Activated CD8-positive, alpha-beta memory T cell treated with anti-CD3 and anti-CD28 coated beads for 4 hours (primary cell): ENCODE measurements at places on chromosomes 4 and X.

DNA sequence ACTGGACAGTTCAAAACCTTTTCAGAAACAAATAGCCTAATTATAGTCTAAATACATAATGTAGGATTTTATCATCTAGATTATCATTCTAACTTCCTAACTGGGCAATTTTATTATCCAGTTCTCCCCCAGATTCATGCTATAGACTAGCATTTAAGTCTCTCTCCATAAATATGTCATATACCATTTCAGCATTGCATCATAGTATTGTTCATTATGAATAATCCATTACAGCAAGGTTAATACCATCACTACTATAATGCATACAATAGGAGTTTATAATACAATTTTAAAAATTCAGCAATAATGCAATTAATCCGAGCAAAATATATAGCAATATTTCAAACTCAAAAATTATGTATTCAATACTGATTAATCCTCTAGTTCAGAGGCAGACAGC, 77.4 kb downstream of the PDGFC start:
- DNase-seq = no peak

- no peak for DNase-seq
Measured at GRCh38 chrX:101287402-101287801, 3.7 kb downstream of the TAF7L start.

- DNase-seq = no peak
Measured at GRCh38 chrX:149198980-149199732, 305.9 kb downstream of the IDS start.

GRCh38 chrX:153708415-153708814, 15.8 kb downstream of the BCAP31 start:
- no peak for DNase-seq

GRCh38 chr4:173590697-173591096, 60.7 kb upstream of the HAND2 start:
- no peak for DNase-seq

DNA sequence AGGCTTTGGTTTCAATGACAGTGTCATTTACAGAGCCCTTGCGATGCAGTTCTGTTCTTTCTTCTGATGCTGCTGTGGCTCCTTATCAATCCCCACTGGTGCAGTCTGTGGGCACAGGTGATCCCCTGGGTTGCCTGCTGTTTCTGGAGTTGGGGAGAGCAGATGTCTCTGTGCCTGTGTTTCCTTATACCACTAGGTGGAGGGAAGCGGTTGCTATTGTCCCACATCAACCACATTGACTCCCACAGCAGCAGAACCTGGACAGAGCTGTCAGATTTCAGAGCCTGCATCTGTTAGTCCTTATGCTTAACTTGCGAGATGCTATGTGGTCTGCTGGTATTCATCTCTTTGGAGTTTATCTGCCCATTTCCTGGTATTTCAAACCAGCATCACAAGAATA, 57.7 kb downstream of the NEIL3 start:
- DNase-seq = no peak

- DNase-seq = no peak
Measured at GRCh38 chr4:72473434-72473900, 95.6 kb downstream of the ADAMTS3 start.

GRCh38 chr4:17085416-17085815, 187.0 kb upstream of the LDB2 start:
- DNase-seq = no peak

- no peak for DNase-seq
Measured at GRCh38 chrX:123807835-123808416, 51.9 kb upstream of the XIAP start.

DNA sequence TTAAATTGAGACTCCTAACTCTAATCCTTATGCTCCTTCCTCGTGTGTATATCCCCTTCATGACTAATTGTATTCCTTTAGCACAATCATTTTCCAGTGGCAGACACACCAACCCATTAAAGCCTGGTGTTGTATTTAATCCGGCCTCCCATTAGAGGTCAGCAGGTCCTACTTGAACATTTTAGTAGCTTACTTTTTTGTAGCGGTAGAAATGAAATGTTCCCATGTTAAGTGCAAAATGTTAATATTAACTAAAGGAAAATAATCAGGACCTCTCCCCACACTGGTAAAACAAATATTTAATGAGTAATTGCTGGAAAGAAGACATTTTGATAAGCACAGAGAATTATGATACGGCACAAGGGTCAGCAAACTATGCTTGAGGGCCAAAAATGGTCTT, 3.4 kb downstream of the RAB33B start:
- no peak for DNase-seq

DNA sequence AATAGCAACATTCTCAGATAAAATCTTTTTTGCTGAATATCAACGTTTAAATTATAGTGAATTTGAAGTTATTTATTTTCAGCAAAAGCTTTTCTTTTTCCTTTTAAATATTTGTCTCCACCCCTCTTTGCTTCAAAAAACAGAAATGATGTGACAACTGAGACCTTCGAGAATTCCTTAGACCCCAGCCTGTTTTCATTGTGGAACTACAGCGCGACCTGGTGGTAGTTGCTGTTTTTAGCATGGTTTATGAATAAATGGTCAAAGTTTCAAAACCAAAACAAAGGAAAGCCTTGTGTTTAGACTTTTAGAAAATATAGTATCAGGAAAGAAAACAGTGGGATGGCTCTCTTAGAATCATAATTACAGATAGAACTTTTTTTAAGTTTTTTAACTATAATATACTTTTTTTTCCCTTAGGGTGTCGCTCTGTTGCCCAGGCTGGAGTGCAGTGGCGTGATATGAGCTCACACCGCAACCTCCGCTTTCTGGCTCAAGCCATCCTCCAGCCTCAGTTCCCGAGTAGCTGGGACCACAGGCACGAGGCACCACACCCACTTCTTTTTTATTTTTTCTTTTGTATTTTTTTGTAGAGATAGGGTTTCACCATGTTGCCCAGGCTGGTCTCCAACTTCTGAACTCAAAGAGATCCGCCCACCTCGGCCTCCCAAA, 26.8 kb upstream of the TMEM184C start:
- DNase-seq = no peak

GRCh38 chrX:3143043-3143799, 102.0 kb downstream of the ARSF start:
- DNase-seq = no peak

GRCh38 chr4:118760092-118760491, 74.9 kb downstream of the METTL14 start:
- no peak for DNase-seq

DNA sequence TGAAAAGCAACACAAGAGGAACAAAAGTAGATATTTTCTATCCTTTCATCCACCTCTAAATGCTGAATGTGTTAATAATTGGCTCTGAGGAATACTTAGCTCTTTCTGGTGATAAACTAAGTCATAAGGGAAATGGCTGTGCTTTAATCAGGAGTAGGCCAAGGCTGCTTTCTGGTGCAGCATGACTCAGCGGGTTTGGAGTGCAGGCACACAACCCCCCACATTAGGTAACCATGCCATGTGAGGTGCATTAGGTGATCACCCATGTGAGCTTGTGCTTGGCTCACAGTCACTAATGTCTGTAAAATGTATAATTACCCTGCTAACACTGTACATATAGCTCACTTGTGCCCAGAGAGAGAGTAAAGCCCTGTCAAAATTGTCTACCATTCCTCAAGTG, 57.2 kb downstream of the USP38 start:
- no peak for DNase-seq

DNA sequence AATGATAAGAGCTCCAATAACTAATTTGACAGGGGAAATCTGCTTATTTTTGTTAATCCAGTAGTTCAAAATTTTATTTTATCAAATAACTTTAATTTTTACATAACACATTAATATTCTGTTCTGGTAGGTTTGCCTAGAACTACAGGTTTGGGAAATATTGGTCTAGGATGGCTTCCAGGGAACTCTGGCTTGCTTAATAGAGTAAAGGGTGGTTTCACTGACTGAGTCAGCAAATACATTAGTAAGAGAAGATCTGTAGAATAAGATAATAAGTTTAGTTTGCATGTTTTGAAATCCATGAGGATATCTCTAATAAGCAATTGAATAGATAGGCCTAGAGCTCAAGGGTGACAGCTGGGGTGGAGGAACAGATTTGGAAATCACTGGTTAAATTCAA, 500.7 kb downstream of the ZNF674 start:
- no peak for DNase-seq

GRCh38 chrX:119756926-119757635, 1.3 kb upstream of the SOWAHD start:
- DNase-seq = no peak

DNA sequence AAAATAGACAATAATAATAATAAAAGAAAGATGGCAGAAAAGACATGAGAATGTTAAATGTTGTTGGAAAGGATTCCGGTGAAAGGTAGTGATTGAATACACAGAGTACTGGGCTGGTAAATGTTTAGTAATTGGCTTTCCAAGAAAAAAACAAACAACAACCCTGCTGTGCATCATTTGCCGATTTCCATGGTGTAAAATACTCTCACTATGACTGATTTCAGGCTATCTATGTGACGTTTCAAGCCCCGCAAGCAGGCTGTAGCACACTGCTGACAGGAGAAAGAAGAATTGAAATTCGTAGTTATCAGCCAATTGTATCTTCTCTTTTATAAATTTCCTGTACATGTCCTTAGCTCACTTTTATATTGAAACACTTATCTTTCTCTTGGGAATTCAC, 13.6 kb upstream of the SEPTIN6 start:
- no peak for DNase-seq

GRCh38 chrX:104359124-104359523, 104.4 kb upstream of the ESX1 start:
- no peak for DNase-seq

DNA sequence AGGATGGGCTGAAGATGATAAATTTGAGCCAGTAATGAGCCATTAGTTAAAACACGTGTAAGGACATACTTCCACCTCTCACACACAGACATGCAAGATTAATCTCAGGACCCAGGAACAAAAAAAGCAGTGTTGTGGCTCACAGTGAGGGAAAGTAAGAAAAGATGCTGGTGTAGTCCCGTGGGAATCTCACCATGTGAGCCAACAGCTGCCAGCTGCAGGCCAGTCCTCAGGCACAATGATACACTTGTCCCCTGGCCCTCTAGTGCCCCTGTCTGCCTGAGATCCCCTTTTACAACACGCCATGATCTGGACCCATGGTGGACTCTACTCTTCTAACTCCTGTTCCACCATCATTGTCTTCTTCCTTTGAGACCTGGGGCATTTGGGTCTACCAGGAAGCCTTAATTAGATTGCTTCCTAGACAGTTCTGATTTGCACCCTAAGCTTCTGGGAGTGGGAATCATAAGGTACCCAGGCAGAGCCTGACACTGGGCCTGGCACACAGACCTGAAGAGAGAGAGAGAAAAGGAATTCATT, 194.7 kb downstream of the STIM2 start:
- DNase-seq = no peak

DNA sequence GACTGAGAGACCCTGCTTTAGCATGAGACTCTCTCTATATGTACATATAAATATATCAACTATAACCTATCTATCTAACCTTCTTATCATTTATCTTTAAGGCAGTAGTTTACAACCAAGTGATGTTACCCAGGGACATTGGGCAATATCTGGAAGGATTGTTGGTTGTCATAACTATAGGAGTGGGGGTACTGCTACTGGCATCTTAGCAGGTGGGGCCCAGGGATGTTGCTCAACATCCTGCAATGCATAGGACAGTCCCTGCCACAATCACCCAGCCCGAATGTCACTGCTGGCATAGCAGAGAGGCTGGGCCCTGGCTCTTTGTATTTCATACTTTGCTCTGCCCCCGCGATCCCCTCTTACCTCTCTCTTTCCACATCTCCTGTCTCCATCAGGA, 397.7 kb downstream of the IL15 start:
- no peak for DNase-seq

DNA sequence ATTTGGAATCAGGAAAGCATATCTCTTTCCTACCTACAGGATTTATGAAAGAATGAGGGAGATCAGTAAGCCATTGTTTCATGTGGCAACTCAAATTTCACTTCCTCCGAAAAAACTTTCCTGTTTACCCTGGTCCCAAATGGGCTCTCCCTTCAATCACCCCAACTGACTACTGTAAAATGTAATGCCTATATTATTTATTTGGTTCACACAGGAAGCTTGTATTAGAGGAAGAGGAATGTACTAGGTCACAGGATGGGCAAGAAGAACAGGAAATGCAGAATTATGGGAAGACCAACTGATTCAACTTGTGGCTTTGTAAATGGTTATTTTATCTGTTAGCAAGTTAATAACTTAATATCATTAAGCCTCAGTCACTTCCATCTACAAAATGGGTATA, 23.1 kb downstream of the COL4A6 start:
- DNase-seq = no peak

DNA sequence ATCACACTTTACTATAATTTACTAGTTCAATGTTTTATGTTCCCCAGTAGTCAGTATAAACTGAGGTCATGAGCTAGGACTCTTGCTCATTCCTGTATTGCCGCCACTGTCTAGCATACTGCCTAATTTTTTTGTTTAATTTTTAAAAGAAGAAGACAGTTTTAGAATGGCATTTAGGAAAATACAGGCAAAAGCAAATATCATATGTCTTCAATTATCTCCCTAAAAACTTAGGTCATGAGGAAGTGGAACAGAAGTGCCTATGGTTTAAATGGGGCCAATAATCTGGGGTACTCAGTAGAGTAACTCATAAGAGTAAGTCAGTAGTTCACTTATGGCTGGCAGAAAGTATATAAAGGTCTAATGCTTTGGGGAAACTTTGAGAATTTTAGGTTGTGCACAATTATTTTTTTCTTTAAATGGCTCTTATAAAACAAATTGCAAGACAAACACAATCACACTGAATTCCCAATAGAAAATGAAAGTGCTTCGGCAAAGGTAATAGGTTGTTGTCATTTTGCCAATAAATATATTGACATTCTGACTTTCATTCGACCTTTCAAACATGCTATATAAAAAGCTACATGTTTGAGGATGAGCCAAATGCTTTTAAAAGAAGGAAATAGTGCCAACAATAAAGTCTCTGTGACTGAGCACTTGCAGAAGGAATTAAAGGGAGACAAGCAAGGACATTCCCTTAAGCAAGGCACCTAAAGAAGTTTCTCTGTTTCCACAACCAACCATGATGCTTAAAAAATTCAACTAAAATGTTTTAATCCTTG, 390.1 kb downstream of the PDGFC start:
- no peak for DNase-seq

DNA sequence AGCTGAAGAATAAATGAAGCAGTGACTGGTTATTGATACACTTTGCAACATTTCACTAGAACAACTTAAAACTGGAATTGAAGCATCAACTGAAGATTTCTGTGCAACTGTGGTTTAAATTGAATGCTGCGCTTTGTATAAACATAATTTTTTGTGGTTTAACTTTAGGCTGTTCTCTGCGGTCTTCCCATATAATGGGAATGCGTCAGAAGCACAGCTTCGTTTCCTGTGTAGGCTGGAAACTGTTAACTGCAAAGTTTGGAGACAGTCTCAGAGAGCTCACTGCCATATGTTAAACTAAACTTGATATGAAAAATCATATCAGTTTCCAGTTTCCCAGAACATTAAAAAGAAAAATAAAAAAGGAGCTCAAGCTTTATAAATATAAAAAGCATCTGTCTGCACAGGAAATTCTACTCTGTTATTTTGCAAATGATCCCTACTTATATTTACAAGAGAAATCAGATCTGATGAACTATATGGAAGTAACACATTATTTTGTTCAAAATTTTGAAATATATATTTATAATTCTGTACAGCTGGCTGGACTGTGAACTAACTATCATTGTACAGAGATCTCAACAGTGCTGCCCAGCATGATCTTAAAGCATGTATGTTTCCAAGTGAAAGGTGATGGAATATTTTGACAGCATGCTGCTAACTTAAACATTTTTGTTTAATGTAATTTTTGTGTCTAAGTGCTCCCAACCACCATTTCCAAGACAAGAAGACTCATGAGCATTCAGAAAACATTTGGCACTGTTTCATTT, 139.9 kb downstream of the NDST3 start:
- DNase-seq = no peak
